Stimulated activated CD4-positive, alpha-beta T cell treated with anti-CD3 and anti-CD28 coated beads, TNF-alpha, amount 100 ng/mL, for 48 hours (primary cell): ENCODE measurements at places on chromosomes 13 and 19.

- DNase-seq = no peak
Measured at GRCh38 chr19:51131780-51132680, 7.3 kb downstream of the SIGLEC9 start.

DNA sequence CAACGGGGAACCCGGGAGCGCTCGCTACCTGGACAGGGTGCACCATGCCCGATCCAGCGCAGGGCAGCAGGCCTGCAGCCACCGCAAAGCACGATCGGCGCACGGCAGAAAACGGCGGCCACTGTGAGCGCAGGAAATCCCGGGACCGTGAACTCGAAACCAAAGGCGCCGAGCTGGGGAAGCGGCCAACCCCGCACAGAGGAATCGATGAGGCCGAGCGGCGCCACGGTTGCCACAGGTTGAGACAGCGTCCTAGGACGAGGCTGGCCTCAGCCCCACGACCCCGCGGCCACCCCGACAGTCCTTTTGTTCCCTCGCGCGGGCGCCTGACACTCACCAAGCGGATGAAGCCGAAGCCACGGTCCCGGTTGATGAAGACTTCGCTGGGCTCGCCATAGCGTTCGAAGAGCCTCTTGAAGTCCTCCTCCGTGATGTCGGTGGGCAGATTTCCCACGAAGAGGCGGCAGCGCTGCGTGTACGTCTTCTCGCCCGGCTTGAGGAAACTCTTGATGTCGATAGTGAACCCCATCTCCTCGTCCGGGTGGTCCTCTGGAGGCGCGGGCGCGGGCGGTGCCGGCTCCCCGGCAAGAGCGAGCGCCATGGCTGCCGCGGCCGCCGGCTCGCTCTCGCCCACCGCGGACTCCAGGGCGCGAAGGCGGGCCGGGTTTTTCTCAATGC is 557 bp downstream of the PSPC1 start:
- peak; percentile 29 for DNase-seq

DNA sequence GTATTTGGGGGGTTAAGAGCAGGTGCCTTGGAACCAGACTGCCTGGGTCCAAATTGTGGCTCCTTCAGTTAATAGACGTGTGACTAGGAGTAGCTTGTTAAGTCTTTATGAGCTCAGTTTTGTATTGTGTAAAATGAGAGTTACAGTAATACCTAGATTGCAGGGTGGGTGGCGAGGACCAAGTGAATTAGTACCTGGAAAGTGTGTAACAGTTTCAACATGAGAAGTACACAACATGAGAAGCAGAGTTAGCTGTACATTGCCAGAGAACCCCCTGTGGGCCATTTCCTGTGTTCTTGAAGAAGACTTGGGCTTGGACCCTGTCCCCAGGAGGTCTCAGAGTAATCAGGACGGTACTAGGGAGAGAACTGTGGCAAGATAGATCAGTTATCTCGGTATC is 36.8 kb downstream of the PPP2R1A start:
- no peak for DNase-seq

- DNase-seq = no peak
Measured at GRCh38 chr19:32268381-32268780, 77.0 kb upstream of the ZNF507 start.

- DNase-seq = no peak
Measured at GRCh38 chr19:55959996-55960675, 12.5 kb downstream of the NLRP8 start.

DNA sequence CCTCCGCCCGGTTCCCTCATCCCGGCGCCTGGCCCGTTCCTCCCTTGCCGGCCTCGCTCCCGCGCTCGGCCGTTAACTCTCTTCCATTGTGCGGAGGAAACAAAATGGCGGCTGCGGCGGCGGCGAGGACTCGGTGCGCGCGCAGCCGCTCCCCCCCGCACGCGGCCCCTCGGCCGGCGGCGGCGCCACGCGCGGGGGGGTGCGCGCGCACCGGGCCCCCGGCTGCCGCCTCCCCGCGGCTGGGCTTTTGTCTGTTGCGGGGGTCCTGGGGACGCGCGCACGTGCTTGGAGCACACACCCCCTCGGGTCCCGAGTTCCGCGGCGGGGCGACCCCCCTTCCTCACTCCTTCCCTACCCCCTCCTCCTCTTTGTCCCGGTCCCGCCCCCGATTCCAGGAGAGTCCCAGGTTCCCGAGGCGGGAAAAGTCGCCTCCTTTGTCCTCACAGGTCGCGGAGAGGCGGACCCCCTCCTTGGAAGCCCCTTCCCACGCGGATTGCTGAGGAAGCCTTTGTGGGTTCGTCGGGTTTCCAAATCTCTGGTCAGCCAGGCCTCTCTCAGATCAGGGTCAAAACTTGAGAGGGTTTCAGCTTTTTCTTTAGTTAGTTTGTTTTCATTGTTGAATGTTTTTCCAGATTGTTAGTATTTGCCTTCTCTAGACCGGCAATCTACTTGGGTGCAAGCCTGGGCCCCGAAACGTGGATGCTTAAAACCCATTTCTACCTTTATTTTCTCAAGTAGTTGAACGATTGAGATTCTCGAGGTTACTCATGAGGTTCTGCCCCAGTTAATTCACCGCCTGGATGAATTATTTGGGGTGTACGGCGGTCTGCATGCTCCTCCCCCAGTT is 687 bp downstream of the ILF3 start:
- DNase-seq = peak; percentile 31

DNA sequence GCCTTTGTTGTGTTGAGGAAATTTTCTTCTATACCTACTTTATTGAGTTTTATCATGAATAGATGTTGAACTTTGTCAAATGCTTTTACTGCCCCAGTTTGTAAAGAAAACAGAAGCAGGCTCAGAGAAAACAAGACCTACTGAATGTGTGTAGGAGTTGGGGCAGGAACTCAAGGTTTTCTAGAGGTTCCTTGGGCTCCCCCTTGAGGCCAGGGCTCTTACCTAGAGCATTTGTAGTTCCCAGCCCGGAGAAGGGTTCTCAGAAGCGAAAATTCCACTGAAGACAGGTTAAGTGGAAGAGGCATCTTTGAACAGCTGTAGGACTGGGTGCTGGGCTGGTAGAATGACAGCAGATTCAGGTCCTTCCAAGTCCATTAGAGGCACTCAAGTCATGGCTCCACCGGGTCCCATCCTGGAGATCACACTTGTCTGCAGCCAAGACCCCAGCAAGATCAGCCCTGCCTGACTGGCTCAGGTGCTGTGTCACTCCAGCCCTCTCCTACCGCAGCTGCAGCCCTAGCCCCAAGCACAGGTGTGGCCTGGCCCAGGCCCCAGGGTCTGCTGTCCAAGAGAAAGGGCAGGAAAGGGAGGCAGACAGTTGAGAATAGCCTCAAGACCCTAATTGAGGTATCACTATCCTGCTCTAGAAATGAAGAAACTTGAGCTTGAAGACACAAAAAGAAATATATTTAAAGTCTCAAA is 425.5 kb downstream of the PCDH20 start:
- no peak for DNase-seq

GRCh38 chr13:107209824-107210722 is 642.1 kb upstream of the ARGLU1 start:
- no peak for DNase-seq

DNA sequence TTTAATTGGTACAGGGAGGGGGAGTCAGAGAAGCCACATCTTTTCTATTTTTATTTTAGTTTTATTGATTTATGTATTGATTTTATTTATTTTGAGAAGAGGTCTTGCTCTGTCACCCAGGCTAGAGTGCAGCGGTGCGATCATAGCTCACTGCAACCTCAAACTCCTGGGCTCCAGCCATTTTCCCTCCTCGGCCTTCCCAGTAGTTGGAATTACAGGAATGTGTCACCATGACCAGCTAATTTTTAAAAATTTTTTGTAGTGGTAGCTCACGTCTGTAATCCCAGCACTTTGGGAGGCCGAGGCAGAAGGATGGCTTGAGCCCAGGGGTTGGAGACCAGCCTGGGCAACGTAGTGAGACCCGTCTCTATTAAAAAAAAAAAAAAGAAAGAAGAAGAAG is 4.1 kb downstream of the IL27RA start:
- DNase-seq = no peak

DNA sequence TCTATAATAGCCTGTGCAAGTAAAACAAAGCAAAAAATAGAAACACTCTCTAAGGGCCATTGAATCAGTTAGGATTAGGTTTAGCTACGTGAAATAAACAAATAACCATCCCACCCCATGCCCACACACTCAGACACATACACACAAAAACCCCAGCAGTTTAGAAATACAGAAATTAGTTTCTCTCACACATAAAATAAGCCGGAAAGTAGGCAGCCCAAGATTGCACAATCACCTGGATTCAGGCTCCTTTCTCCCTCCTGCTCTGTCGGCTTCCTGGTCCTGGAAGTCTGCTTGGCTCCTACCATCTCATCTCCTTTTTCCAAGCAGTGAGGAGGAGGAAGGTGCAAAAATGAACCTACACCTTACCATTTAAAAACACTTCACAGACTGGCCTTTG is 22.6 kb upstream of the USP12 start:
- DNase-seq = no peak

- no peak for DNase-seq
Measured at GRCh38 chr19:29927944-29928625, 14.0 kb upstream of the URI1 start.

DNA sequence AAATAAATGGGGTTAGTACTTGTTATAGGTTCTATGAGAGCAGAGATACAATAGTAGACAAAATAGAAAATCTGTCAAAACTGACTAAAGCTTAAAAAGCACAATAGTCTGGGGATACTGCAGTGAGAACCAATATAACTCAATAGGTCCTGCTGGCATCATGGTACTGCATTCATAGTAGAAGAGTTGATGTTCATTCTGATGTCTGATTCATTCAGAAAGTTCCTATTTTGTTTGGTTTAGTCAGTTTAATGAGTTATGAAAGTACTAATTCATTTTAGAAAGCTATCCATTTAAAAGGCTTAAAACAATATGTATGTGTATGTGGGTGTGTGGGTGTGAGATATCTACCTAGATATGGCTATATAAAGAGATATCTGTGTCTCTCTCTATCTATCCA is 152.8 kb downstream of the LHFPL6 start:
- DNase-seq = no peak

- no peak for DNase-seq
Measured at GRCh38 chr19:7007859-7008258, 13.4 kb downstream of the MBD3L2B start.

- DNase-seq = no peak
Measured at GRCh38 chr13:112960706-112961105, 8.3 kb upstream of the MCF2L start.

DNA sequence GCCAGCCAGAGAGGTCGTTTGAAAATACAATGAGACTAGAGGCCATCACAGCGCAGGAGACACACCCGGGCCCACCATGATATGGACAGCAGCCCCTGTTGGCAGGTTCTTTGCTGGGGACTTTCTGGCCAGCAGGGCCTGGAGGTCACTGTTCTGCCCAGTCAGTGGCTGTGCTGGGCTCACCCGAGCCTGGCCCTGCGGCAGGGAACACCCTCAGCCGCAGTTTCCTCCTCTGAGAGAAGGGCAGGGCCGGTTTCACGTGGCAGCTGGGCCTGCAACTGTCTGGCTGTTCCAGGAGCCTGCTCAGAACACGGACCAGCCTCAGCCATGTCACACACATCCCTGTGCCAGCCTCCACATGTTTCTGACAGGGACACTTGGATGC is 39.4 kb downstream of the ADPRHL1 start:
- DNase-seq = no peak

- DNase-seq = no peak
Measured at GRCh38 chr19:28359431-28360414, 853.2 kb downstream of the UQCRFS1 start.

DNA sequence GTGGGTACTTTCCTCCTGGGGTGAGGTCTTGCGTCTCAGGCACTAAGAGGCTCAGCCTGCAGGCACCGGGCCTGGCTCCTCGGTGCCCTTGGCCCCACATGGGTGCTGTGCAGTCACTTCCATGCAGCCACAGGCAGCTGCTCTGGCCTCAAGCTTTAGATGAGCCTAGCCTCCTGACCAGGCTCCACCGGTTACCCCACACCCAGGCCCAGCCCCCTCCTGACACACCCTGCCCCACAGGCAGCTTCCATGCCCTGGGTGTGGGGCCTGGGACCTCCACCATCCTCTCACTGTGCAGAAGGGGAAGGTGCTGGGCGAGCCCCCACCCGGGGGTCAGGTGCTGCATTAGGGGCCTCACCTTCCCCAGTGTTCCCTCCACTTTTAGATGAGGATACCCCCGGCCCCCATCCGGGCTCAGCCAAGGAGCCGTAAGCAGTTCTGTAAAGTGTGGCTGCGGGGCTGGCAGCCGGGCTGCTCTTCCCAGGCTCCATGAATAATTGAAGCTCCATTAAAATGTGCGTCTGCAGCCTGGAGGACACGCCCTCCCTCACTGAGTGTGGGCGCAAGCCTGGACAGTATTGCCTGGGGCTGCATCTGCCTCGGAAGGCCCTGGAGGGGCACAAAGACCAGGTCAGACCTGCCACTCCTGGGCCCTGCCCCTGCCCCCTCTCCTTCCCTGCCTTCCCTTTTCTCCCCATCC is 72.5 kb upstream of the KCTD15 start:
- DNase-seq = no peak

GRCh38 chr19:2010135-2010668 is 5.3 kb downstream of the BTBD2 start:
- DNase-seq = no peak

- DNase-seq = no peak
Measured at GRCh38 chr13:50392977-50393376, 377.7 kb downstream of the KCNRG start.

DNA sequence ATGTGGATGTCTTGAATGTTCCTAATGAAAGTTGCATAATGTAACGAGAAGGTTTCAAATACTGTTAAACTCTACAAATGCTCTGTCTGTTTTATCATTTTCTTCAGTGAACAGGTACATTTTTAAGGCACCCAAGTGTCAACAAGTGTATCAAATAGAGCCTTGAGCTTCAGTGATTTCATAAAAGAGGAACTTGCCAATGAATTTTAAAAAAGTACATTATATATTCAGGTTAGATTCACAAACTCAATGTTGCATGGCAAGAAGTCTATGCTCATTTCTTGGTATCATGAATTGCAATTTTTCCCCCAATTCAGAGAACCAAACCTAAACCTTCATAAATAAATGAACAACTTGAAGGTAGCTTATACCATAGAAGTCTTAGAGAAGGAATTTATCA is 838.8 kb downstream of the PCDH9 start:
- DNase-seq = no peak

DNA sequence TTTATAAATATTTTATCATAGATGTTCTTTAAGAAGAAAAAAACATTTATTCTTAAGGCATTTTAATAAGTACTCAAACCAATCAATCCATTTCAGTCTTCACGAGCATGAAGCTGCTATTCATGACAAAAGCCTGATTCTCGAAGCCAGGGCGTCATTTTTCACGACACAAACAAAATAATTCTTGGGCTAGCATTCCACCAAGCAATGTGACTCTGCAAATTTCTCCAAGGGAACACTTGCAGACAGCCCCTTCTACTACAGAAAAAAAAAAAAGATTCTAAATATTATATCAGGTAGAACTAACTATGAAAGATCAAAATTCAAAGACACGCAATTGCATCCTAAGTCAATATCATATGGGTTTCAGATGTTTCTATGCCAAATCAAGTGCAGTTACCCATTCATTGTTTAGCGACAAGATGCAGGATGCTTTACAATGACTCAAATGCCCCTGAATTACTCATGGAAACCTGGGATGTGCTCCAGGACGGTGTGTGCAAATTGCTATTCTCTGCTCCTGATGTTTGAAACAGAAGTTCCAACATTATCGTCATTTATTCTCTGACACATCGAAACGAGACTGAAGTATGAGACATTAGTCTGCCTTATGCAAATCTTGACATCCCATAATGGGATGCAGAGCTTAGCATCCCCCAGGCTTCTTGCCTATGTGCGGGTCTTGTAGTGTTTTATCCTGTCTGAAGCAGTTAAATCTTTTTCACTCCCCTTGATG is 517.7 kb downstream of the MYO16 start:
- no peak for DNase-seq
